NCI-H2029 treated with DMSO at 0.1 percent for 48 hours (cell line): ENCODE measurements at places on chromosomes 7 and 10.

DNA sequence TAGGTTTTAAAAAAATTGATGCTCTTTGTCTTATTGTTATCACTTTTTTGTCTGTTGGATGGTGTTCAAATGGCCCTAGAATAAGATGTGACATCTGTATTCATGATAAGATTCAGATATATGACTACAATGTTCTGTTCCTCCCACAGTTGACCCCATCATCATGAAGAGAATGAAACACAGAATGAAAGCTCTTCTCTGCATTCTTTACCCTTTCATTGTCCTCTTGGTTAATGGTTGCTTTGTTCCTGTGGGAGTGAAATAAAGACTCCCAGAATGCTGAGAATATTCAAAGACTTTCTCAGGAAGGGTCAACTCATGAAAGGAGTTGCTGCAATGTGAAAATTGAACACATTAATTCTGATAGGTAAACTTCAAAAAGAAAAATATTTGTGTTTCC, 1015.8 kb downstream of the SORCS3 start:
- DNase-seq: no peak

DNA sequence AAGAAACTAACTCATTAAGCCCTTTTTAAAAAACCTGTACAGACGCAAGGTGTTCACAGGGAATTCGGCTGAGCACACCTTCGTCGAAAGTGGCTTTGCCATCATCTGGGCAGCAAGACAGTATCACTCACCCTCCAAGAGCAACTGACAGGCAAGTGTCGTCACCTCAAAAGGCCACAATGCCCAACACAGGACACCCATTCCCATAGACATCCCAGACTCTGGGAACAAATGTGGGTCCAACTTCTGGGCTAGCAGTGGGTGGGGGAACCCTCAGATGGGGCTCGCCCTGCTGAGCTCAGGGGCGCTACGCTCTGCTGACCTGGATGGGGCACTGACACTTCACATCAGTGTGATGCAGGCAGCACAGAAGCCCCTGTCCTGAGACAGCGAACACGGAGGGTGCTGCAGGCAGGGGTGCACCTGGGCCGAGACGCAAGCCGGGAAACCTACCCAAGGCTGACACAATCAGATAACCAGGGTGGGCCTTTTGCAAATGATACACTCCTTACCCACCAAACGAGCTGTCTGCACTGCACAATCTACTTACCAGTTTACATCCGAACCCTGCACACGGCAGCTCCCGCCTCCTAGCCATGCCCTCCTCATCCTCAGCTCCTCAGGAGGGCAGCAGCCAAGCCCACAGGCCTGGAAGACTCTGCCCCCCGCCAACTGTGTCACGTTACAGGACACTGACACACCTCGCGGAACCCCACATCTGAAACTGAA, 1.7 kb downstream of the DIP2C start:
- no peak for DNase-seq

DNA sequence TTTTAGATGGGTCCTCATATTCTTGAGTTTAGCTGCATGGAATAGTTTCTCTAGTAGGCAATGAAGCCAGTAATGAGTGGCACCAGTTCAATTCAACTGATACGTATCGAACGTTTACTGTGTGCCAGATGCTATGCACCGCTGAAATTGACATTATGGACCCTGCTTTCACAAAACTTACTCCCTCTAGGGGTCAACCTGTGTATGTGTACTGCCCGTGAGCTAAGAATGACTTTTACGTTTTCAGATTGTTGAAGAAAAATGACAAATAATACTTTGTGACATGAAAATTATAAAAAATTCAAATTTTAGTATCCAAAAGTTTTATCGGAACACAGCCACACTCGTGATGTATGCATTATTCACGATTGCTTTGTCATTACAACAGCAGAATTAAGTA, 95.5 kb downstream of the ZMYND11 start:
- DNase-seq: no peak

DNA sequence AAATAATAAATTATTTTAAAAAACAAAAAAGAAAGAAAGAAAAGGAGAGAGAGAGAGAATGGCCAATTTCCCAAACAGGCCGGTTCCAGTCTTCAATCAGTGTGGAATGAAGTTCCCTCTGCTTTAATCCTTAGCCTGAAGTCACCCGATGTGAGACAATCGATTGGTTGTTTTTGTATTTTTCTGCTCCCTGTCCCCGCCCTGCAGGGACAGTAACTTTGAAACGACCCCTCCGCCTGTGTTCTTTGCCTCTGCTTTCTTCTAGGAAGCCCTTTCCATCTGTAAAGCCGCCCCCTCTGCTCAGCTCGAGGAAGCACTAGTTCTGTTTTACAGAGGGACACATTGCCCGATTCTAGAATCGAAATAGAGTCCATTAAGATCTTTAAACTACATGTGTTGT, 33.4 kb downstream of the FOXL3 start:
- DNase-seq: no peak

DNA sequence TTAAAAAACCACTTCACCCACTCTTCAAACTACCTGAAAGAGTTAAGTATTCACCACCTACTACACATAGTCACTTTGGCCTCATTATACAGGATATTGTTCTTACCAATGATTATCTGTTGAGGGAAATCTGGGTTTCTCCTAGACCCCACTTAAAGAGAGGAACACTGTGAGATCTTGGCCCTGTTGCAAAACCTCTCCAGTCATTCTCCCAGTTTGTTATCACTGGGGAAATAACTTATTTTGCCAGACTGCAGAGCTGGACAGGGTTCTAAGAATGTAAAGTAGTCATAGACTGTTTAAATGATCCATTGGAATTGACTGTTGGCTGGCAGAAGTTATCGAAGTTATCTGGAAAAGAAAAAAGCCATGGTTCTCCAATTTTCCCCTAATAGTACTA, 143.8 kb downstream of the HGF start:
- DNase-seq: no peak

- DNase-seq: no peak
These were observed 1.7 kb downstream of the CDK6 start for GRCh38 chr7:92834507-92835260.

DNA sequence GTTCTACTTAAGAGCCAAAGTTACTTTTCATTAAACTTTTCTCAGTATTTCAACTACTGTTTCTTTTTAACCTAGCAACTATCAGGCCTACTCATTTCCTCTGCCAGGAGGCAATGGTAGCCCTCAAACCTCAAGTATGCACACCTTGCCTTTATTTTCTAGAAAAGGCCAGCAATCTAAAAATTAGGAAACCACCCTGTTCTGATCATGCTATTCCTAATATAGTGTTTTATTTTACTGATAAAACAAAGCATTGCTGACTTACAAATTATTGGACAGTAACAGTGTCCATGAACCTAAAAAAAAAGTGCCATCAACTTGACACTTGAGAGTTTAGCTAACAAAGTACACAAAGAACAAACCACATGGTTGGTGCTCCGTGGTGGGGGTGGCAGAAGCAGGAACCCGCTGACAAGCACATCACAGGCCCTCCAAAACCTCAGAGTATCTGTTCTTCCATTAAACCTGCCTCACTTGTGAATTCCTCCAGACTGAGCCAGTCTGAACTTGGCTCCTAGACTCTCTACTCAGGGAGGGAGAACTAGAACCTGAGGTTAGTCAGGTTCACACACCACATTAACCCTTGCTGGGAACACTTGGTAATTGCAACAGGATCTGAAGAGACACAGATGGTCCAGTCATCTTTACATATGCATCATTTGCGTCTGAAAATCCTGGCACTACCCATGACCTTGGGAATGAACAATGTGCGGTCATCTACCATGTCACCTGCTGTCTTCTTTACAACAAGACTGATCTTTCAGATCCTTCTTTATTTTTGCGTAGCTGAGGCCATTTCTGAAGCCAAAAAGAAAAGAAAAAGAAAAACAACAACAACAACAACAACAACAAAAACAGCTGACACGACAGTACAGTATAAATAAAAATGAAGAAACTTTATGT, 31.9 kb downstream of the PIP4K2A start:
- DNase-seq: no peak

DNA sequence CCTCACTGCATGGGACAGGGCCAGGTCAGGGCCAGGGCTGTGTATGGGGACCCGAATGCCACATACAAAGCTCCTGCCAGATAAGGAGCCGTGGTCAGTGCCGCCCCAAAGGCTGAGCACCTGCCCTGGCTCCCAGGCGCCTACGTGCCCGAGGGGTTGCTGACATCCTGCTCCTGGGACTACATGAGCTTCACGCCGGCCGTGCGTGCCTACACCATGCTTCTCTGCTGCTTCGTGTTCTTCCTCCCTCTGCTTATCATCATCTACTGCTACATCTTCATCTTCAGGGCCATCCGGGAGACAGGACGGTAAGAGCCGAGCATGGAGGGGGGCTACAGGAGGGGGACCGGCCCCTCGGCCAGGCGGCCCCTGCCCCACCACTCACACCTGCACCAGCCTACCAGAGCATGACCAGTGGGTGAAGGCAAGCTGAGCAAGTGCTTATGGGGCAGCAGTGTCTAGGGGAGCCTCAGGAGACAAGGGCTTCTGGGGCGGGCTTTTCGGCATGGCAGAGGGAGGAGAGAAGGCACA, 4.9 kb downstream of the OPN4 start:
- DNase-seq: no peak

DNA sequence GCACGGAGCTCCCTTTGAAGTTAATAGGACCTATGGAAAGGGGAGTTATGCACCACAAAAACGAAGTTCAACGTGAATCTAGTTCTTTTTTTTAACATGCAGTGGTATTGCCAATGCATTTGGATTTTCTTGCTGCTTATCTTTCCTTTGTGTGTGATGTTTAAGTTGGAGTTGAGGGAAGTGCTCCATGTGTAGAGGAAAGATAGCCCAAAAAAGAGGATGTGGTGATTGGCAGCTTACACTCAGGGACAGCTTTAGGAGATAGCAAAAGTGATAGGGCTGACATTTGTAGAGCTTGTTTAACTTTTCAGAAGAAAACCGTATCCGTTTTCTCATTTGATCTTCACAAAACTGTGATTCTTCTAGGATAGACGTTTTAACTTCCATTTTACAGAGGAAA, 101.3 kb downstream of the MDFIC start:
- no peak for DNase-seq

GRCh38 chr10:29922892-29923291, 136.5 kb downstream of the JCAD start:
- no peak for DNase-seq

DNA sequence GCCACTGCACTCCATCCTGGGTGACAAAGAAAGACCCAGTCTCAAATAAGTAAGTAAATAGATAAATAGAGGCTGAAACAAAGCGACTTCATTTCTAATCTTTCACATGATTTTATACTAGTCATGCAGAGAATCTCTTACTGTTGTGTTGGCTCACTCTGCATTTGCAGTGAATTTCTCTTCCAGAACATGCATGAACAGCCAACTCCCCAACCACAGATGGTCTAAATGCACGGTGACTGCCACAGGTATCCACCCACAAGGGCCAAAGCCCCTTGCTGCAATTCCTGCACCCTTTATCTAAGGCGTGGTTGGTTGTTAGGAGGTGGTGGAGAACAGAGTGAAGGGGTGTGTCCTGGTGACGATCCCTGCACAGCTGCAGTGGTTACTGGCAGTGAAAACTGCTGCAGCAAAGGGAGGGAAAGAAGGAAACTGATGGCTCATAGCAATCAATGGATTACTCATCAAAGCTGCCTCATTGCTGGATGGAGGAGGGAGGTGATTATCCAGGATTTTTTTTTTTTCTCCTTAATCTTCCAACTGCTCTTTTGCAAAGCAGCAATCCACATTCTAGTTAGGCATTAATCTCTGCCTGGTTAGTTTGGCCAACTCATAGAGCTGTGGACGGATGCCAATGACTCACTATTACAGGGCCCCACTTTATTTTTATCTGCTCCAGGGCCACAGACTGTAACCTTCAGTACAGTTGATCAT, 50.6 kb downstream of the PRTFDC1 start:
- no peak for DNase-seq

DNA sequence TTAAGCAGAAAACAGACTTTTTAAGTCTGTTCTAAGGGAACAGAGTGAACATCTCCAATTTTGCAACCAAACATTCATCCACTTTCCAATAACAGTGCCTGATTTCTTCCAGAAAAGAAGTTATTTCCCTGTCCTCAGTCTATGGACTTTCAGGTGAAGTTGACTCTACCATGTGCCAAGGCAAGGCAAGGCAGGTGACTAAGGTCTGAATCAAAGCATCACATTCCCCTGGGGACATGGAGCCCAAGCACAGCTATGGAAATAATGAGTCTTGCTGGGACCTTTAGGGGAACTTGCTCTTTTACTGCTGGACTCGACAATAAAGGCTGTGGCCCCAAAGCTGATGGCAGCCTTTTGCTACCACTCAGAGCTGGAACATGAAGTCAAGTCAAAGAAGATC, 182.2 kb downstream of the FGFR2 start:
- no peak for DNase-seq
